ENCODE measurements at places on chromosomes 3 and 15.

DNA sequence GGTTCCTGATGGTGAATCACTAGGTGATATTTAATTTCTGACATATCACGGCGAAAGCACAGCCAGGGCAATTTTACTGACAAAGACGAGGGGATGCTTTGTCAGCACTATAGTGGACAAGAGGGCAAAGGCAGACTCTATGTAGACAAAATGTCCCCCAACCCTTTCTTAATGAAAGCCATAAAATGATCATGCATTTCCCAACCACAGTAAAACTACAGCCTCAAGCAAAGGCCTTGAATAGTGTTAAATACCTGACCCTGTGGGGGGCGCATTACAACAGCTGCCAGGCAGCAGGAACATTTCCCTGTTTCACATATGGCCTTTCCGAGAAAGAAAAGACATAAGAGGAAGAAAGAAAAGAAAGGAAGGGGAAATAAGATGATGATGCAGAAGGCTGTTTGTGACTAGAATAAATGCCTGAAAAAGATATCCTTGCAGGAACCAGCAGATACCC lies 49.5 kb downstream of the GLDN start:
- DNase-seq: no peak

- no peak for DNase-seq
These were observed 77.7 kb downstream of the CBLB start for GRCh38 chr3:105791131-105791530.

DNA sequence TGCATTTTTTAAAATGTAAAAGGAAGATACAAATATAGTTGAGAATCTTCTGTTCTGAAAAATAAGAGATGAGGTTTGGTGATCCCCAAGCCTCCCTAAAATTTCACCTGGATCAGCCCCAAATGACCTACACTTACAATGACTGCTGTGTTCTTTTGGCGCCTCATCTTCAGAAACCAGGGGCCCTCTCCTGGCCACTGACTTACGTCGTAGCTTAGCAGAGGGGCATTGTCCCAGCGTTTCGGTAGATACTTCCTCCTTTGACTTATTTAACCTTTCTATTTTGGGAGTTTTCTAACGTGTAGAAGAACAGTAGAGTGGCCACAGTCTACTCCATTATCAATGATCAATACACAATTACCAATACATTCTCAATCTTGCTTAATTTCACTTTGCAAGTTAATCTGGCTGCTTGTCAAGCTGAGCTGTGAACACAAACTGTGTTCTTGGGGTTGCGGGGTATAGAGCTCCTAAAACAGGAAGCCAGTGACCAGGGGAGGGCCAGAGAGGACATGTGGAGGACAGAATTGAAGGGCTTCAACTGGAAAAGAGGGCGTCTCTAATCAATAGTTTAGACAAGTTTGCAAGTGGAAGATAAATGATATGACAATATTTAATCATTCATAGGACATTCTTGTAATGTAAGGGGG lies 419.5 kb downstream of the LPP start:
- DNase-seq: no peak

DNA sequence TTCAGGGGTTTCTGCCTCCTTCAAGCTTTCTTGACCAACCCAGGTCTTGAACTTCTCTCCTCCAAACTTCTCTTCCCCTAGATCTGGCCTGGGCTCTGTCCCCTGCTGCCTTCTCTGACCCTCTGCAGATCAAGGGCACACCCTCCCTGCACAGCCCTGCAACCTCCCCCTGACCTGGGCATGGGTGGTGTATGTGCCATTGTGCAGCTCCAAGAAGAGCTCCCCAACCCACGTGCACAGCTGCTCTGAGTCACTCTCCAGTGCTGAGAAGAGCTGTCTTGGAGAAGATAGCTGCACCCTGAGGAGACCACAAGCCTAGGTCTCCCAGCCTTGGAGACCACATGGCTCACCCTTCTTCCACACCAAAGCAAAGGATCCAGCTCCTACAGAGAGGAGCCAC lies 8.0 kb downstream of the MAN2C1 start:
- DNase-seq: no peak

GRCh38 chr3:43214616-43215015 lies 71.7 kb upstream of the SNRK start:
- DNase-seq: no peak

GRCh38 chr15:39331584-39331983 lies 249.3 kb upstream of the THBS1 start:
- no peak for DNase-seq
